ENCODE measurements at places on chromosomes 4 and X.

DNA sequence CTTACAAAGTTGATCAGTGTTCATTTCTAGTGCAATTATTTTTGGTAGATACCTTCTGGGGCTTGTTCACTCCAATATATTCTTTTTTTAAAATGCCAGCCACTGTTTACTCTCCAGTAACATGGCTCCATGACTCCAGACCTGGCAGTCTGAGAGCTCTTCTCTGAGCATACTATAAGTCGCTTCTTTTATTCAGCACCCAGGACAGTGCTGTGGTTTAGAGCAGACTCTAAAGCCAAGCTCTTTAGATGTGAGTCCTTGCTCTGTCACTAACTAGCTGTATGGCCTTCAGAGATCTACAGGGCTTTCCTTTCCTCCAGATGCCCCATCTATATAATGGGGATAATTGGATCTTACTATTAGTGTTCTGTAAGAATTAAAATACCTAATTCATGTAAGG, 200.2 kb upstream of the FAM241A start:
- peak; percentile 18 for DNase-seq

DNA sequence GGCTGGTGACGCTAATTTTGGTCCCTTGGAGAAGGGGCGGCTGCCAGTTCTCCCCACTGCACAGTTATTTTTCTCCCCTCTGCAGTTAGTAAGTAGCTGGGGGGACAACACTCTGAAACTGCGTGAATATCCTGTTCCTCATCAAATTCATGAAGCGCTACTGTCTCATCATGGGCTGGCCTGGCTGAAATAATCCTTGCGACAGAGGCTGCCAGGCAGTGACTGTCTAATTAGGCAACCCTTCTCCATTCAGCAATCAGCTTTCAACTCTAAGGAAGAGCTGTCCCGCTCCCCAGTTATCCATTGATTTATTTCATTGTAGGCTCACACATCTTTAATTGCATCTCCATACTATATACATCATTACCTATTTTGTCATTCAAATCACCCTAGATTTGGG, 8.2 kb downstream of the SH3TC1 start:
- DNase-seq = no peak

- DNase-seq = no peak
Measured at GRCh38 chr4:36374836-36375511, 93.6 kb downstream of the DTHD1 start.

DNA sequence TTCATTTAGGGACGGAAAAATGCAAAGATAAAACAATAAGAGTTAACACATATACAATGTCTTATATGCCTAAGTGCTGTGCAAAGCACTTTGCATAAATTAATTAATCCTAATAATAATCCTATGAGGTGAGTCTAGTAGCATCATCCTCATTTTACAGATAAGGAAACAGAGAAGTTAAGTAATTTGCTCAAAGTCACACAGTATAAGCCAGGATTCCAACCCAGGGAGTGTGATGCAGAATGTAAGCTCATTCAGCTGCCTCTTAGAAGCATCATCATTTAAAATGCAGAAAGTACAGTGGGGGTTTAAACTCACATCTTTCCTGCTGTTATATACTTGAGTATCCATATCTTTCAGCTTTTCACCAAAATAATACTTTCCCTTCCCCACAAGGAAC, 203.7 kb downstream of the LARP7 start:
- no peak for DNase-seq

DNA sequence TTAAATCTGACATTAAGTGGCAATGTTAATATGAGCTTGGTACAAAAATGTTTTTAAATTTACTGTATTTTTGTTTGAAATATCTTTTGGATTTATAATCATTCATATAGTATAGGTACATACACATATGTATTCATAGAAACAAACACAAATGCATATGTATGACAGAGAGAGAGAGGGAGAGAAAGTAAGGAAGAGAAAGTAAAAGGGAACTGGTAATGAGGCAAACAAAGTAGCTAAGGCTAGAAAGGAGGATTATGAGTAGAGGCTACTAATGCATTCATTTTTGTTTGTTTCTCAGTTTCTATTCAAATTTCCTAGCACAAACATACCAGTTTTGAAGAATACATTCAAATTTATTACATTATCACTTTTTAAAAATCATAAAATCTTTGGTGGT, 132.4 kb downstream of the GLRA3 start:
- no peak for DNase-seq
